Jurkat, Clone E6-1 (cell line): ENCODE measurements at places on chromosomes 5 and 9.

DNA sequence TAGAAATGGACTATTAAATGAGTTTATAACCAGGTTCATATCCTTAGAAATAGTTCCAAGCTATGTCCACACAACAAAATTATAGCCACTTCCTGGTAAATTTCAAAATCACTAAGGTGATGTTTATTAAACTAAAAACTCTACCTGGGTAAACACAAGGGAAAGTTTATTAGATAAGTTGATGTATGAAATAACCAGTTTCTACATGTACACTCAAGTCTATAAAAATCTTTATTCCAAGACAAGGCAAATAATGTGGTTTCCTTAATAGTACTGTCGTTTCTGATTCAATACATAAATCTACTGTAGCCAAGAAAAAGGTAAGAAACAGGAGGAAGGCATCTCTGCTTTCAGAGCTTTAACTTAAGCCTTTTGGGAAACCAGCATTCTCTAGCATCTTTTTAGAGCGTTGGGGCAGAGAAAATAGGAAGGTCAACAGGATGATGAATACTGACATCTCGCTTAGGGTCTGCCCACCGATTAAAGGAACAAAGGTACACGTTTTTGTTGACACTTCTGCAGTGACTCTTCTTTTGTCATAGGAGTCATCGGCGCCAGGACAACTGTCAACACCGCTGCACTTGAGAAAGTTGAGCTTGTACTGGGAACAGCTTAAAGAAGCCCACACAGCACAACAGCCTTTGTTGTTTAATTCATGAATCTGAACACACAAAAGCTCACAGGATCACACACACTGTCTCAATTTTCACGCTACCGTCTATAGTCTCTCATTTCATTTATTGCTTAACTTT lies 513.6 kb downstream of the SLCO4C1 start:
- no peak for DNase-seq

DNA sequence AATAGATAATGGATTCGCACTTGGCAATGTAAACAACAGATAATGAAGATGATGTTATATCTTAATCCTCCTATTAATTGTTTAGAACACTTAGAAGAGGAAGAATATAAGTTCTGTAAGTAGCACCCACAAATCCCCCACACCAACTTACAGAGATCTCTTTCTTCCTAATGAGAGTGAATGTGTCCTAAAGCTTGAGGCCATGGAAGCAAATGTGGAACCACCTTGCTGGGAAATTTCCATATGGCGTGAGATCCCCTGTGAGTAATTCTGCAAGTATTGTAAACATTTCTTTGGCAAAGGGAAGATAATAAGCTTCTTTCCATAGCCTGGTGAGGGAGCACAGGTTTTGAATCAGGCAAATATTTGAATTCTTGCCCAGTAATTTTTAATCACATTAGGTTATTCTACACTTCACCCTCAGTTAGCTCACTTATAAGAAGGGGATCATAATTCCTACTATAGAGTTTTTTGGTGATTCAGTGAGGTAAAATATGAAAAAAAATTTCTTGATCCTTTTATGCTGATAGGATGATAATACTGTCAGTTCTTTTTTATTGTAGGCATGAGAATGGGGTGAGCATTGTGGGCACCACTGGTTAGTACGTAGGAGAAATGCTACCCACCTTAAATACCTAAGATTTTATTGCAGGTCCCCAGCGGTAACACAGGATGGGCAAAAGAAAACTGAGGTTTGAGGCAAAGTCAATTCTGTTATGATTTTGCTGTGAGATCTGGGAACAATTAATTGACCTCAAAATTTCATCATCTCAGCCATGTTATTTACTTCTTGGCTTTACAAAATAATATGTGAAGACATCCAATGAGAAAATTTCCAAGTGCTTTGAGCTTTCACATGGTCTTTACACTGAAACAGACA lies 574.8 kb downstream of the PSAT1 start:
- DNase-seq, result no peak

GRCh38 chr5:37840053-37841034 lies 503 bp upstream of the GDNF start:
- no peak for DNase-seq

- no peak for DNase-seq
These were observed 982.7 kb upstream of the DMAC1 start for GRCh38 chr9:8782237-8782636.
